ENCODE measurements at places on chromosomes 2 and 18. TPM values are rescaled to one million over a fixed set of nuclear protein-coding genes. Genes with fewer than 3 reads are reported as not detected.

Gene ACSL3
- total RNA-seq = 182 TPM

Gene PRKCE
- 77.0 TPM for total RNA-seq

Gene CPO
- total RNA-seq = not detected

Gene VWC2L
- 7.8 TPM for total RNA-seq

Gene PRKAG3
- not detected for total RNA-seq

Gene FBXO11
- 260 TPM for total RNA-seq

Gene STEAP3
- not detected for total RNA-seq

Gene CBLN2
- total RNA-seq = 43.8 TPM

Gene HSBP1L1
- 2.2 TPM for total RNA-seq

Gene GBX2
- not detected for total RNA-seq

Gene GREB1L
- 0.94 TPM for total RNA-seq

Gene POTEI
- total RNA-seq = 0.31 TPM

Gene IWS1
- total RNA-seq = 50.4 TPM

Gene COA5
- 72.0 TPM for total RNA-seq

Gene PAX3
- not detected for total RNA-seq

Gene KIDINS220
- 812 TPM for total RNA-seq

Gene GKN2
- total RNA-seq = not detected

Gene GPR75
- total RNA-seq = 27.2 TPM

Gene CCBE1
- total RNA-seq = 57.6 TPM

Gene LIMS4
- total RNA-seq = 0.94 TPM

Gene GFPT1
- total RNA-seq = 67.3 TPM

Gene ARHGAP15
- total RNA-seq = 19.4 TPM

Gene IL36RN
- not detected for total RNA-seq

Gene ANKRD30BL
- total RNA-seq = 47.0 TPM

Gene CHRNG
- not detected for total RNA-seq

Gene MROH2A
- total RNA-seq = not detected

Gene KIAA2012
- 1.9 TPM for total RNA-seq

Gene GPR55
- not detected for total RNA-seq

Gene POTEJ
- not detected for total RNA-seq

Gene TXNDC2
- not detected for total RNA-seq

Gene FBXO15
- 5.9 TPM for total RNA-seq

Gene CHAC2
- total RNA-seq = 3.8 TPM

Gene MSH2
- 77.9 TPM for total RNA-seq
